ENCODE measurements at places on chromosomes 4 and X.

GRCh38 chr4:98663226-98664006 is 5.0 kb upstream of the TSPAN5 start:
- peak; percentile 9 for DNase-seq

DNA sequence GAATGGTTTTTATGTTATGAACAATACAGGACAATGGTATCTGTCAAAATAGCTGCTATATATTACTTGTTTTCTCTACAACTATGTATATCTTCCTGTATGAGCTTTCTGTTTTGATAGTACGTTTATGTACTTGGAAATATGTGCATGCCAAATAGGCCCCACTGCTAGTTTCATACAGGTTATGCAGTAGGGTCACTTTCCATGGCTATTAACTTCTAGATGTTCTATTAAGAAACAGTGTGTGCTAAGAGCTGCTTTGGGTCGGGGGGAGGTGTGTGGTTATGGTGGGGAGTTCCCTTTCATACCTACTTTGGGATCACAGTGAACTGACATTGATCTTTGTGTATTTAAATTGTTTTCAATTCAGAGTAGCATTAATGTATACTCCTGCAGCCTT is 30.9 kb downstream of the RBPJ start:
- no peak for DNase-seq

DNA sequence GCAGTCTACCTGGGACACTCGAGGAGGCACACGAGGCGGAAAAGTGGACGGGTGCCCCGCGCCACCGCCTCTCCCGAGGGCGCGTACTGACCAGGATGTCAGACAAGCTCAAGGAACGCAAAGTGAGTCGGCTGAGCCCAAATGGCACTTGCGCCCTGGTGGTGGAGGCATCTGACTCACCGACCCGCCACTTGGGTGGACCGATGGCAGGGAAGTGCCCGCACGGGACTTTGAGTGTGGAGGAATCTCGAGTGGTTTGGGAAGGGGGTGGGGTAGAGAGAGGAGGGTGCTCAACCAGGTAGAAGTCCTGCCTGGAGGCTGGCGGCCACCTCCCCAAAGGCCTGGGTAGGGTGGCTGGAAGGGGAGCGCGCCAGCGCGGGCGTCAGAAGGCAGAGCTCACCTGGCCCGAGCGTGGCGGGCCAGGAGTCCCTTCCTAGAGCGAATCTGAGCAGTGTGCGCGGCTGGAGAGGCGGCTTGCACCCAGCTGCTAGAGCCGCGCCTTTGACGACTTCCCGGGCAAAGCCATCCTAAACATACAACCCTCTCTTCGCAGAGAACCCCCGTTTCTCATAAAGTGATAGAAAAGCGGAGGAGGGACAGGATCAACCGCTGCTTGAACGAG is 655 bp downstream of the HELT start:
- no peak for DNase-seq

- no peak for DNase-seq
Measured at GRCh38 chr4:33411182-33411581, 2691.0 kb downstream of the PCDH7 start.

- DNase-seq = no peak
Measured at GRCh38 chrX:131544218-131544617, 344 bp downstream of the OR13H1 start.

- DNase-seq = no peak
Measured at GRCh38 chr4:2862528-2862927, 18.9 kb downstream of the ADD1 start.

GRCh38 chrX:22366906-22367305 is 94.2 kb downstream of the CBLL2 start:
- no peak for DNase-seq

DNA sequence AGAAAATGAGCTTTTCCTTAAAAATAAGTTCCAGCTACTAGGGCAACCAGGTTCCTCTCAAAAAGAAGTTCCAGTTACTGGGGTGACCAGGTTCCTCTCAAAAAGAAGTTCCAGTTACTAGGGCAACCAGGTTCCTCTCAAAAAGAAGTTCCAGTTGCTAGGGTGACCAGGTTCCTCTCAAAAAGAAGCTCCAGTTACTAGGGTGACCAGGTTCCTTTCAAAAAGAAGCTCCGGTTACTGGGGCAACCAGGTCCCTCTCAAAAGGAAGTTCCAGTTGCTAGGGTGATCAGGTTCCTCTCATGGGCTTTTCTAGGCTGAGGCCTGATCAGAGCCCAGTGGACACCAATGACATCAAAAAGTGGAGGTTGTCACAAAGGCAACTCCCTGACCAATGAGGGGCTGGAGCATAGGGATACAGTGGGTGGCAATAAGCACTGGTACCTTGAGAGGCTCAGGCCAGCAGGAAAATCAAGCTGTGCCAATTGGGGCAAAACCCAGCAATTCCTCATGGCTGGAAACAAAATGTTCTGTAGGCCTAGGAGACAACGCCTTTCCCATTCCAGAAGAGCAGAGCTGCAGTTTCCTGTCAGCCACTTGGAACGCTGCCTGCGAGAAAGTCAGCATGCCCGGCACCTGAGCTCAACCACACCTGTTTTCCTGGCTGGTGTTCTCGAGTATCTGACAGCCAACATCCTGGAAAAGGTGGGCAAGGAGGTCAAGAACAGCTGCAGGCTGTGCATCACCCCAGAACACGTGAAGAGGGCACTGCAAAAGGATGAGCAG is 12.3 kb upstream of the SYTL5 start:
- DNase-seq = no peak

DNA sequence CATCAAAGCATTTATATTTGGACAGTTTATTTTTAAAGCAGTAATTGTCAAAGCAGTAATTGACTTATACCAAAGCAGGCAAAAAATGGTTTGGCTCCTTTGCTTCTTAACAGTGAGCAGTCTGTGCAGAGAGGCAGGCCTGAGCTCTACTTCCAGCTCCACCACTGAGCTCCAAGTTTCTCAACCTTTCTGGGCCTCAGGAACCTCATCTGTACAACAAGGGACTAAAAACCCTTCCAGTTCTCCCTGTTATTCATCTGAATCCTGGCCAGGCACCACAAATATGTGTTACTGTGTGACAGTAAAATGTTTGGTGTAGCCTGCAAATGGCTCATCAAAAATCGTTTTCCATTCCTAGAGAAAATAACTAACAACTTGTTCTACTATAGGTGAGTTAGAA is 88.7 kb upstream of the TTC29 start:
- no peak for DNase-seq

DNA sequence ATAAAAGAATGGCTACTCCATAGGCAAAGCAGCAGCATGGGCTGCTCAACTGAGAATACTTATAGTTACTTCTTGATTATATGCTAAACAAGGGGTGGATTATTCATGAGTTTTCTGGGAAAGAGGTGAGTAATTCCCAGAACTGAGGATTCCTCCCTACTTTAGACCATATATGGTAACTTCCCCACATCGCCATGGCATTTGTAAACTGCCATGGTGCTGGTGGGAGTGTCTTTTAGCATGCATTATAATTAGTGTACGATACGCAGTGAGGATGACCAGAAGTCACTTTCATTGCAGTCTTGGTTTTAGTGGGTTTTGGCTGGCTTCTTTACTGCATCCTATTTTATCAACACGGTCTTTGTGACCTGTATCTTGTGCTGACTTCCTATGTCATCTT is 141.5 kb downstream of the MAGEB17 start:
- no peak for DNase-seq

DNA sequence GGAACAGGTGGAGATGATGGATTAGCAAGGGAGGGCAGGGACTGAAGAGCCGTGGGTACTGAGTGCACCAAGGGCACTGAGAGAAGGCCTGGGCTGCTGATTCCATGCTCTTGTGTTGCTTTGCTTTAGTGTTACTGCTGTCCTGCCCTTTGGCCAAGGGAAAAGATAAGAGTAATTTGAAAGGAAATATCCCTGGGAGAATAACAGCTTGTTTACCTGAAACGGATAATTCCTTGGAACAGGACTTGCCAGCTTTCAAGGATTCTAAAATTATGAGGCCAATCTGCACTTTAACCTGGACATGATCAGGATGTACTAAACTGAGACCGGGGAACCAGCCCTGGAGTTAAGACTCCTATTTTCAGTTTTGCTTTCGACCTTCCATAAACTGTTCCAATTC is 20.4 kb downstream of the FAM9C start:
- DNase-seq = no peak

- DNase-seq = no peak
Measured at GRCh38 chrX:153800177-153800722, 5.8 kb downstream of the SSR4 start.

GRCh38 chr4:124641715-124642381 is 70.7 kb downstream of the ANKRD50 start:
- DNase-seq = no peak

DNA sequence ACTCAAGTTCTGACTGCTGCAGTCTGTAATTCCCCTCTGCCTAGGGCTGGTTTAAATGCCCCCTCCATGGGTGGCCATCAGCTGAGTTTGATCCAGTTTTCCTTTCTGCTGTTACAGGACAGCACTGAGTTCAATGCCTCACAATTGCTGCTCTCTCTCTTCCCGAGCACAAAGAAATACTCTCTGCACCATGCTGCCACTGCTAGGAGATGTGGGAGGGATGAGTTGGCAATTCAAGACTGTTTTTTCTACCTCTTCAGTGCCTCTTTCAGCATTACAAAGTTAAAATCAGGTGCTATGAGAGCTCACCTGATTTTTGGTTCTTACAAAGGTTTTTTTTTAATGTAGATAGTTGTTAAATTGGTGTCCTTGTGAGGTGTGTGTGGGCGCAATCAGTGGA is 24.3 kb downstream of the CYSLTR1 start:
- DNase-seq = no peak

GRCh38 chr4:121411151-121411744 is 30.4 kb upstream of the QRFPR start:
- DNase-seq = no peak

DNA sequence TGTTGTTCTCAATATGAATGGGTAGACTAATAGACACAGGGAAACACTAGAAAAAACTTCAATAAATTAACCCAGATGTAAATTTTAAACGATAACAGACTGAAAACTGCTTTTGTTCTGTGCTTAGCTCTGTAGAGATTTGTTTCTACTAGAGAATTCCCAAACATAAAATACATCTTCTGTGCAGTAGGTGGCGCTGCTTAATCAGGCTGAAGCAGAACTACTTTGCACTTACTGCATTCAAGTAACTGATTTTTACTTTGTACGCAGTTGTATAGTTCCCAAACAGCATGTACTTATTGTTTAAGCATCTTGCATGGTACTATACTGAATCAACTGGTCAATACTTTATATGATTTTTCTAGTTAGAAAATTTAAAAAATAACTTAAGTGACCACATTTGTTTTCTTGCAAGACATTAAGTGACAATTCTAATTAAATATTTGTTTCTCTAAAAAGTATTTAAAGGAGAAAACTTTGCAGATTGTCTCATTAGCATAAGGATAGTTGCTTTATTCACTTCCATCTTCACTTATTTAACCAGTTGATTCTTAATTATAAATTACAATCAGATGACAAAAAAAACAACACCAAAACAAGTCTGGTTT is 490.6 kb downstream of the IL15 start:
- peak; percentile 29 for DNase-seq

DNA sequence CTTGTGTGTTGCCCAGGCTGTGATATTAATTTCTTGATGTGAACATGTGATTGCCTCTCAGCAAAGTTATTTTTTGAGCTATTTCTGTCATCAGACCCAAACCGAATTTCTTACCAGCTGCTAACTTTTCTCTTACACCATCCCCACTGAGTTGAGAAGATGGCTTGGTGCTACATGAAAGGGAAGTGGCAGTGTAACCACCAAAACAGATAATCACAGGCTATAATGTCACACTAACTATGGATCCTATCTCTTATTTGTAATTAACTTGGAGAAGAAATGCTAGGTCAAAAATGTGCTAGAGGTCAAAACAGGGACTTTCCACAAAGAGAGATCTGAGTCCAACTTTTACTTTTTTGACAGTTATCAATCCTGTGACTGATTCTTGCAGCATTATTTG is 43.8 kb downstream of the ELOVL6 start:
- DNase-seq = no peak

DNA sequence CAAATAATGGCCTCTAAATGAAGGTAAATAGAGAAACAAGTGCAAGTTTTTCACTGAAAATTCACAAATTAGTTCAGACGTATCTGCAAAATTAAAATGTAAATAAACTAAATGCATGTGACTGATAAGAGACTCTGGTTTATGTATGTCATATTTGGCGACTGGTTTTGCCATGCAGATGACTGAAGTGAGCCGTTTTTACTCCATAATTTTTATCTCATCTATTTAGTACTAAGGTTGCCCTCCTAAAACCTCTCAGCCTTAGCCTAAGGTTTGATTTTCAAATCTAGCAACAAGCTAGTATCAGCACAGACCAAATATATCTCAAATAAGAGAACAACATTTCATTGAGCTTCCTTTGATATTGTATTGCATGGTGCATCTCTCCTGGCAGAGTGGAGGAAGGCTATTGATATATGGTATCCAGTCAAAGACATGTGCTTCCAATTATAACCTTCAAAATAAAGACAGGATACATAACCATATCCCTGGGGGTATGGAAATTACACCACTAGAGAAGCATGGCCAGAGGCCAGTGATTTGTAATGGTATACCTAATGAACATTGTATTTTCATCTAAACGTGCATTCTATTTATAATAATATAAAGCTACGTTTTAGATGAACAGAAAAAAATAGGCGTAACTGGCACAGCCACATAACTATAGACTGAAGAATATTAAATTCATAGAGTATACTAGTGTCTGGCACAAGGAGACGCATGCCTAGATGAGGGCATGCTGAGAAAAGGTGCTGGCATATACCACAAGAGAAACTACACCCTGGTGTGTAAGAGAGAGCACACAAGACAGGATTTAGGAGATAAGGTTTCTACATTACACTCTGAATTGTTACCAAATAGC is 392.6 kb upstream of the INTU start:
- DNase-seq = no peak

- DNase-seq = no peak
Measured at GRCh38 chr4:186541801-186542200, 13.6 kb downstream of the MTNR1A start.
